ENCODE measurements at places on chromosomes 5 and 9.

GRCh38 chr5:75482482-75482881 is 28.9 kb downstream of the CERT1 start:
- DNase-seq: no peak

GRCh38 chr9:111904891-111905291 is 8.3 kb downstream of the UGCG start:
- no peak for DNase-seq

DNA sequence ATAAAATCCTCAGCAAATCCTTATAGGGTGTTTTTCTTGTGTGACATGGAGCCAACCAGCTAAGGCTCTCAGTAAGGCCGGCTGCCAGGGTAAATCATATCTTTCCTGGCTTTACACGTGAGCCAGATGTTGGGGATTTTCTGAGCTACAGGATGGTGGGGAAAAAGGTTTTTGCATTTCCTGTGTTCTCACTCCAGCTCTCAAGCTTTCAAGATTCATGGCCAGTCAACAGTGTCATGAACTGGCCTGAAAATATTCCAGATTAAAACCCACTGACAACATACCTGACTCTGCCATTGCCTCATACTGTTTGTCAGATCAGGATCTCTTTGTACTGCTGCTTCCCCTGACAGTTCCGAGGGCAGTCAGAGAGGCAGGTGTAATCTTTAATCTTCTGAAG is 306.9 kb downstream of the GLIS3 start:
- DNase-seq: no peak

DNA sequence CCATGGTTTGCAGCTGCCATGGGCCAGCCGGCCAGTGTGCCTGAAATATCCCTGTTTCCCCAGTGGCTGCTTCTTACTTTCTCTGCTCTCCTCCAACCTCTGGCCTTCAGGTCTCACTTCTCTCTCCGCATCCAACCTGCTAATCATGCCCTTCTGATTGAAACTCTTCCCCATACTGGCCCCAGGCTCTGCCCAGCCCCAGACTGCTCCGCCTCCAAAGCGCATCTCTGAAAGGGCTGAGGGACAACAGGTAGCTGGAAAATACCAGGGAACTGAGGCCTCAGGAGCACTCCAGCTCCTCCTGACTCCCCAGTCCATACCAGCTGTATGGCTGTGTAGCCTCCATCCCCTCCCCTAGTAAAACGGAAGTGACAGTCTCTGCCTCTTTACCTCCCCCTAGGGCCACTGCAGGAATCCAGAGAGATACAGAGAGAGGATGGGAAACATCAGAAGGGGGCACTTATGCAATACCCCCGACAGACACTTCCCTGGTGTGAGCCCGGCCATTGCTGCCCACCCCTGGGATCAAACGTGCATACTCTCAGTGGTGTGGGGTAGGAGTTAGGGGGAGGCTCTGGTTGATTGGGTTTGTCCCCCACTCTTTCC is 34.2 kb downstream of the PAX5 start:
- DNase-seq: no peak
